ENCODE measurements at places on chromosomes 2 and 18.

DNA sequence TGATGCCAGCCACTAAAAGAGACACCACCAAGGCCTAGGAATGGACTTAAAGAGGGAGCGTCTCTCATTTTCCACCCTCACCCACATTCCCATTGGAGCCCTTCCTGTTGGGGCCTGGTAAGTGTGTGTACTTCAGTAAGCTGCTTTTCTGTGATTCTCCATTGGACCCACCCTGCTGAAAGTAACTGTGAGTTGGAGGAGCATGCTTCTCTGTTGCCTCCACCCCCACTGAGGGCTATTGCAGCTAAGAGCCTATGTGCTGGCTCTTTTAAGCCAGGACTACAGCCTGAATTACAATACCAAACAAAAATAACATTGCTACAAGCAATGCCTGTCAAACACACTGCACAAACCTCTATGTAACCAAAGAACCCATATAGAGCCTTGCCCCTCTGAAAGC is 81.1 kb downstream of the TRABD2A start:
- no peak for DNase-seq

DNA sequence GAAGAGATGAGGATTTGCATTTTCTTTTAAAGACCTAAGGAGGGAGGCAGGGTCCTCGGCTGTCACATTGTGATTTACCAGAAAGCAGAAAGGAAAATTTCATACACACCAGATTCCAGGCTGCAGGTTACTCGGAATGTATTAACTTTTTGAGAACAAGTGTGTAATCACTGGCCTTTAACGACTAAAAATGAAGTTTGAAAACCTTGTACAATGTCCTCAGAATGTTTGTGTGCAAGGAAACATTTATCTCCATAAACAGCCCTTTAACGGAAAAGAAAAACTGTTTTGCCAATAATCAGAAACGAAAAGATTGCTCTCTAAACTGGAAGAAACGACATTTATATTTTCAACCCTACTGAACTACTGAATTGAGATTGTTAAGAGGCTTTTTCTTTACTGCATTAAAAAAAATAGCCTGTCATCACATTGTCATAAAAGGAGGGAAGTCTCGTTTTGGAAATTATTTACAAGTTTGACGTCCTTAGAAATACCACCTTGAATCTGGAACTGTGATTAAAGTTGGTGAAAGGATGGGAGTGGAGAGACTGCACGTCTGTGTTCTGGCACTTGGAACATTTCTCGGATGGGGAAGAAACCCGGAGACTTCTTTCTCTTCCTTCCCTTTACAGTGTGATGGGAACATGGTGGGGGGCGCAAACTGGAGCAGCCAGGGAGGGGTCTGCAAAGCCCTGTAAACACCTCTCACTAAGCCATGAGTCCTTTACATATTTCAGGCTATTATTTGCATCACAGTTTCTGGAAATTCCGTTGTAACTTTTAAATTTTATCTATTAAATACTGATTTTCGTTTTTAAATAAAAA is 134.1 kb upstream of the SIX3 start:
- no peak for DNase-seq

DNA sequence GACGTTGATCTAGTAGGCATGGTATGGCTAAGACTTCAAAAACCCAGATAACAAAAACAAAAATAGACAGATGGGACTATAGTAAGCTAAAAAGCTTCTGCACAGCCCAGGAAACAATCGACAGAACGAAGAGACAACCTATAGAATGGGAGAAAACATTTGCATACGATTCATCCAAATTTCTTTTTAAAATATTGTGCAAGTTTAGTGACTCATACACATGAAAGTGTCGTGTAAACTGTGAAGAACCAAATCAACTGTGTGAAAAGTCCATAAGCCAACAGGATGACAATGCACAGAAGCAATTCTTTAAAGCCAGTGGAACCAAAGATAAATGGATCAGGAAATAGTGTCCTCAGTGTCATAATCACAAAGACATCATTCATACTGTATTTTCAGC is 671.1 kb downstream of the RNF144A start:
- DNase-seq: no peak

DNA sequence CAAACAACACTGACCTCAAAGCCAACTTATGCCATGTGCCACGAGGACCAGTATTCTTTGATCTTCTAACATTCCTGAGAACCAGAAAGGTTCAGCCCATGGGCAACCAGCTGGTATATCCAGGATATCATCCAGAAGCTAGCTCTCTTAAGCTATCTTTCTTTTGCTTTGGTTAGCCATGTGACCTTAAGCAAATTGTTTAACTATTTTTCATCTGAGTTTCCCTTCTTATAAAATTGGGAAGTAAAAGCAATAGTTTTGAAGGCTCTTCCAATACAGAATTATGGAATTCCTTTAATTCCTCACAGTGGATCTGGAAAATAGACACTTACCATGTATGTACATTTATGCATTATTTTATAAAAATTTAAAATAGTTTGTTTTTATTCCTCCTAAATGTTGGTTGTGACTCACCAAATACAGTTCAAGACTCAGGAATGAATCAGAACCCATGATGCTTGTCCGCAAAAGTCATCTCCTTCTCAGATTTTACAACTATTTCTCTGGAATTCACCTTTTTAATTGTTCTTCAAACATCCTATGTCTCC is 435.7 kb downstream of the ZEB2 start:
- DNase-seq: no peak

All from NCI-H1436 (cell line).